ENCODE measurements at places on chromosomes 7 and 10. TPM values are rescaled to one million over a fixed set of nuclear protein-coding genes. Genes with fewer than 3 reads are reported as not detected.

Gene IFIT2
- 26.1 TPM for total RNA-seq

Gene HECW1
- total RNA-seq = 0.29 TPM

Gene ASB15
- not detected for total RNA-seq

Gene LYZL1
- total RNA-seq = not detected

Gene SLC29A4
- total RNA-seq = 1.2 TPM

Gene NPC1L1
- 0.06 TPM for total RNA-seq

Gene CPA4
- 1.5 TPM for total RNA-seq

Gene ALOX5
- 52.3 TPM for total RNA-seq

Gene ANXA8
- total RNA-seq = 7.7 TPM

Gene NEBL
- 58.8 TPM for total RNA-seq

Measured in left lung (tissue), 14 donors.